ENCODE measurements at places on chromosomes 1 and 21. TPM values are rescaled to one million over a fixed set of nuclear protein-coding genes. Genes with fewer than 3 reads are reported as not detected.
A peak's percentile ranks its signal among the peaks of the same experiment; 100 is the strongest.

- DNase-seq, result no peak
Measured at GRCh38 chr1:204558467-204558866, 42.3 kb downstream of the MDM4 start.

DNA sequence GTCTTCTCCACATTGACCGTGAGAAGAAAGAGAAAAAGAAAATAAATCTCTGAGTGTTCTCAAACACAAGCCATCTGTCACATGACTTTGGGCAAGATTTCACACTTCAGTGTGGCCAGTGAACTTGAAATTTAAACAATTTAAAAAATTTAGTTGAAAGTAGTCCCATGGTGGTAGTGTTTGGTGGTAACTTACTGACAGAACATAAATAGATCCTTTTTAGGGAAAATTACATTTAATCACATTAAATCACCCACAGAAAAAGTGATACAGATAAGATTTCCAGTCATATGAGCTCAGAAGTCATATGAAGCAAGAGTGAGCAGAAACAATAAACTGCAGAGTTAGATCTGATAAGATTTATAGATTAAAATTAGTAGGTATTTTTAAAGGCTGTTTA lies 31.9 kb upstream of the SGIP1 start:
- DNase-seq, result no peak

DNA sequence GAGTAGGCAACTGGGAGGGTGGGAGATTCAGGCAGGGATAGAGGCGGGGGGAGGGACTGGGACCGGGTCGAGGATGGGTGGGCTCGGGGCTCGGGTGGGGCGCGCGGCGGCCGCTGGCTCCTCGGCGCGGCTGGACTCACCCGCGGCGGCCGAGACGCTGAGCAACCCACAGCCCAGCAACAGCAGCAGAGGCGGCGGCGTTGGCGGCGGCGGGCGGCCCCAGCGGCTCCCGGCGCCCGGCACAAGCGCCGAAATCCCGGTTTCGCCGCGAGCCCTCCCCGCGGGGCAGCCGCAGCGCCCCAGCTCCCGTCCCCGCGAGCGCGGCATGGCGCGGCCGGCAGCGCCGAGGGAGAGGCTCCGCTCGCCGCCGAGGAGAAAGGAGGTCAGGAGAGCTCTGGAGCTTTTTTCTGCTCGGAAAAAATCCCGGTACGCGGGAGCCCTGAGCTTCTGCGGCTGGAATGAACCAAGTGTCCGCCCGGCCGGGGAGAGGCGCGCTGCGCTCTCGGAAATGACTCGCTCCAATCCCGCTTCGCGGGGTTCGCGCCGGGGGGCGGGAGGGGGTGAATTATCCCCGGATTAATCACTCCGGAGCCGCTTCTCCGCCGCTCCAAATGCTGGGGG lies at the start of gene CSMD2:
TSS of gene CSMD2 (minus strand) at position 460 of the 621 bp plus-strand sequence. CDS start at position 327, 133 bp downstream.
- peak; percentile 4 for DNase-seq

- DNase-seq, result no peak
Measured at GRCh38 chr1:18814425-18814824, 45.0 kb downstream of the TAS1R2 start.

Gene FCRL5
- 1.1 TPM for total RNA-seq

DNA sequence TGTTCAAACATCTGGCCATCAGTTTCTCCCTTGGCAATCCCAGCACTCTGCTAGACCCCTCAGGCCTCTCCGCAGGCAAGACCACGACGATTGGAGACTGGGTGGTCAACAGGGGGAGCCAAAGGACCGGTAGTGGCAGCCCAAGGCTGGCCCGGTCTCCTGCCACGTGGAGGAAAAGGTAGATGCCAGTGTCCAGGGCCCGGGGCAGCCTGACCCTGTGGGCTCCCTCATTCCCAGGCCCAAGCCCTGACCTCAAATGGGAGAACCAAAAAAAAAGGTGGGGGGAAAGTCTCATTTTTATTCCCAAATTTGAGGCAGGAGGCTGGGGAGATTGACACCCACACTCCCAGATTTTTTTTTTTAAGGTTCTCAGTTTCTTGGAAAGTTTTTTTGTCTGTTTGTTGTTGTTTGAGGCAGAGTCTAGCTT lies 24.8 kb downstream of the S100A6 start:
- peak; percentile 65 for DNase-seq

GRCh38 chr21:44389335-44389734 lies 35.9 kb downstream of the TRPM2 start:
- no peak for DNase-seq

DNA sequence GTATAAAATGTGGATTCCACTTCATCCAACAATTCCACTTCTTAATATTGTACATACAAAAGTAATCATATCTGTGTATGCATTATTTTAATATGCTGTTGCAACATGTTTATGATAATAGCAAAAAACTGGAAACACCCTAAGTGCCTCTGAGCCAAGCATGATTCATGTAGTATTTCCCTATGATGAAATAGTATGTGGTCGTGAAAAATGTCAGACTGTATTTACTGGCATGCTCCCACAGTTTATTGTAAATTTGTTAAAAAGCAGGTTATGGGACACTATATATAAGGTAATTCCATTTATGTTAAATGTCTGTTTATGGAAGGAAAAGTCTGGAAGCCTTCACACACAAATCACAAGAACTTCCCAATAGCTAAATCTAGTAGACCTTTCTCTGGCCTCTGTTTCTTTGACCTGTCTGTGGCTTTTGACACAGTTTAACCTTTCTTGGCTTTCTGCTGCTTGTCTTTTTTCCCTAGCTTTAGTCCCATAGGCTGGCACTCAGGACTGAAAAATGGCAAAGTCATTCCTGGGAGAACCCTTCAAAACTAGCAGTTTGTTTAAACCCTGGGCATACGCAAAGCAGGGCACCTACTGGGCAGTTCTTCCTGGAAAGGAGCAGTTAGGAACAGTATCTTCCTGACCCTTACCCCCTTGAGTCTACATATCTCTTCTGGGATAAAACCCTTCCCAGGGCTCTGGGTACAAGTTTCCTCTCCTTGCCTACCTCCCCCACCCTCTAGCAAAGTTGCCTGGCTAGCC lies 65.4 kb upstream of the ARTN start:
- DNase-seq, result no peak

- DNase-seq, result no peak
Measured at GRCh38 chr1:169100208-169100607, 6.3 kb upstream of the ATP1B1 start.

DNA sequence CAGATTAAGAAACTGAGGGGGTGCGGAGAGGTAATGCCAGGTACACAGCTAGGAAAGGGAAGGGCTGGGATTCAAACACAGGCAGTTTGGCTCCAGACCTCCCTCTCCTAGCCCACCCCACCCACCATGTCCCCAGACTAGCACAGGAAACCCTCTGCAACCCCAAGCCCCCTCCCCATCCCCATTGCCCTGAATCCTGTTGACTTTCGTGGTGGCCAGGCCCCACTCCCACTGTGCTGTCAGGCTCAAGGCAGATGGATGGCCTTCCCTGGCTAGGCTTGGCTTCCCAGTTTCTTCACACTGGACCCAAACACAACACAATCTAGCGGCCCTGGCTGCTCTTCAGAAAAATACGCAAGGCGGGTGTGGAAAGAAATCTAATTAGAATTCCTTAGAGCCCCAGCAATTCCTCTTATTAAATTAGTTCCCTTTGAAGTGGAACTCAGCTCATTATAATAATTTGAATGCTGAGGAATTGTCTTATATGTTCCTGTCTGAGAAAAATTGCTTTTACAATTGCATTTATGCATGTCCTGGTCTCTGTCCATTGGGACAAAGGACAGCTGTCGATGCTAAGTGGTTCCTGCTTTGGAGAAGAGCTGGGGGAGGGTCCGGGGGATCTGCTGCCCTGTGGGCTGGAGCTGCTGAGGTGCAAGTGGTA lies 97.4 kb downstream of the SYF2 start:
- DNase-seq, result no peak

Gene TRIM17
- total RNA-seq, result 0.27 TPM

GRCh38 chr1:217333939-217334338 lies 297.0 kb downstream of the GPATCH2 start:
- no peak for DNase-seq

Gene AIRE
- total RNA-seq, result 0.27 TPM

Gene SPATA21
- not detected for total RNA-seq

GRCh38 chr1:67708606-67709005 lies 23.6 kb downstream of the GADD45A start:
- DNase-seq, result no peak

DNA sequence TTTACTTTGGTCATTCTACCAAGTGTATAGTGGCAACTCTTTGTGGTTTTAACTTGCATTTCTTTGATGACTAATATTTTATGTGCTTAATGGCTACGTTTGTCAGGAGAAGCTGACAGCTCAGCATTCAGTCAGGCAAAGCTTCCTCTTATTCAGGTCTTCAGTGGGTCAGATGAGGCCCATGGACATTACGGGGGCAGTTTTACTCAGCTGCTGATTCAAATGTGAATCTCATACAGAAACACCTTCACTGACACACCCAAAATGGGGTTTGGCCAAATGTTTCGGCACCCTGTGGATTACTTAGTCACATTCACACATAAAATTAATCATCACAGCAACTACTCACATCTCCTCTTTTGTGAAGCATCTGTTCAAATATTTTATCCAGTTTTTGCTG lies 104.9 kb upstream of the PLD5 start:
- DNase-seq, result no peak

Gene SAMD11
- total RNA-seq, result 0.54 TPM

DNA sequence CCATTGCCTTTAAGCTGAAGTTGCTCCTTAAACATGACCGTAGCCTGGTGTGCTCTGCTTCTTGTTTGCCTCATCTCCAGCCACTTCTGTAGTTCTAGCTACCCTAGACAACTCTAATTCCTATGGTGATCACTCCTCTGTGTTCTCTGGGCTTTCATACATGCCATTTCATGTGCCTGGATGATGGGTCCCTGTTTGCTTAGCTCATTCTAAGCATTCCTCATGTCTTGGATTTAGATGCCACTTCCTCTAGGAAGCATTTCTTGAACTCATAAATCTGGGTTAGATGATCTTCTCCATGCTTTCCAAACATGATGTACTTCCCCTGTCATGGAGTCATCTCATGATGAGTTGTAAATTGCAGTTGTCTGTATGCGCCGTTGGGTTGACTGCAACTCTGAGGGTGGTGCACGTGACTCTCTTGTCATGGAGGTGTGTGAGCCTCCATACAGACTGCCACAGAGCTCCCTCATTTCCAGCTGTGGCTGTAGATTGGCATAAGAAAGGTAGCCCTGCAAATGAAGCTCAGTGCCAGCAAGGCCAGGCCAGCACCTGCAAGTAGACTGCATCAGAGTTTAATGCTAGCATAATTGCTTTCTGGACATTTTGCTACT lies 77.2 kb downstream of the LAMC1 start:
- DNase-seq, result no peak

- no peak for DNase-seq
Measured at GRCh38 chr1:53123453-53124140, 18.8 kb downstream of the SLC1A7 start.

Gene ERG
- total RNA-seq, result 89.1 TPM

Gene E2F2
- total RNA-seq, result 2.4 TPM

Gene FMO3
- total RNA-seq, result not detected

DNA sequence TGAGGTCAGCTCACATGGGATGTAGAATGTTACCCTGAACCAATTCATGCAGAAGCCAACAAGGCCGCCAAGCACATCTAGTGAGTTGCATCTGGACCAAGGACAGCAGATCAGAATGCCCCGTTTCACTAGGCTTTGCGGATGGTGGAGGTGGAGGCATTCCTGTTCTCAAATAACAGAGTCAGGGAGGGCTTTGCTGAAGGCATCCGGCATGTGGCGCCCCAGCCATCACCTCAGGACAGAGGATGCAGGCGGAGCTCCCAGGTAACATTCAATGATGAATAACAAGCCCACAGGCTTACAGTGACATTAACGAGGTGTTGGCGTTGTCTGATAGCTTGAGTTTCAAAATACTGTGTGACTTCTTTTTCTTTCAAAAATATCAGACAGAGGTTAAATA lies 476.2 kb downstream of the CAMTA1 start:
- no peak for DNase-seq

GRCh38 chr1:230851291-230851691 lies 17.0 kb downstream of the C1orf198 start:
- DNase-seq, result no peak

- no peak for DNase-seq
Measured at GRCh38 chr1:30824736-30825429, 67.3 kb upstream of the LAPTM5 start.

- no peak for DNase-seq
Measured at GRCh38 chr1:232101231-232101630, 474.6 kb downstream of the DISC1 start.

- DNase-seq, result no peak
Measured at GRCh38 chr1:219542828-219543518, 69.9 kb downstream of the ZC3H11B start.

Gene KCNC4
- total RNA-seq, result 5.7 TPM

Gene LRRC8C
- total RNA-seq, result 4.6 TPM

Gene RAP1GAP
- 0.27 TPM for total RNA-seq

Gene SELL
- 339 TPM for total RNA-seq

Gene TAL1
- total RNA-seq, result 70.6 TPM

- no peak for DNase-seq
Measured at GRCh38 chr21:17738176-17738953, 80.8 kb downstream of the C21orf91 start.

- DNase-seq, result no peak
Measured at GRCh38 chr1:182357913-182358312, 33.7 kb downstream of the GLUL start.

Gene ZNF683
- 0.27 TPM for total RNA-seq

Gene SLC6A17
- not detected for total RNA-seq

Gene ENTREP3
- total RNA-seq, result 8.9 TPM

- DNase-seq, result no peak
Measured at GRCh38 chr1:65141394-65141793, 6.6 kb upstream of the AK4 start.

Gene FNDC10
- 3.5 TPM for total RNA-seq

Gene CRNN
- total RNA-seq, result not detected

Gene OTUD3
- 2.7 TPM for total RNA-seq

GRCh38 chr21:44434568-44434925 lies 20.8 kb upstream of the LRRC3 start:
- DNase-seq, result no peak

- no peak for DNase-seq
Measured at GRCh38 chr1:86758570-86758969, 54.2 kb downstream of the SH3GLB1 start.

GRCh38 chr1:20717452-20718342 lies at the start of gene KIF17:
Gene KIF17, minus strand, starts transcription at chr1:20718007. Its CDS starts 301 bp downstream, at chr1:20717706.
- peak; percentile 49 for DNase-seq

Gene CACNA1S
- not detected for total RNA-seq

Gene ADAMTS1
- total RNA-seq, result 5.1 TPM

Data from hematopoietic multipotent progenitor cell (in vitro differentiated cells).